ENCODE measurements at places on chromosomes 5 and 9.

- no peak for DNase-seq
These were observed 11.7 kb upstream of the EGR1 start for GRCh38 chr5:138453590-138453989.

DNA sequence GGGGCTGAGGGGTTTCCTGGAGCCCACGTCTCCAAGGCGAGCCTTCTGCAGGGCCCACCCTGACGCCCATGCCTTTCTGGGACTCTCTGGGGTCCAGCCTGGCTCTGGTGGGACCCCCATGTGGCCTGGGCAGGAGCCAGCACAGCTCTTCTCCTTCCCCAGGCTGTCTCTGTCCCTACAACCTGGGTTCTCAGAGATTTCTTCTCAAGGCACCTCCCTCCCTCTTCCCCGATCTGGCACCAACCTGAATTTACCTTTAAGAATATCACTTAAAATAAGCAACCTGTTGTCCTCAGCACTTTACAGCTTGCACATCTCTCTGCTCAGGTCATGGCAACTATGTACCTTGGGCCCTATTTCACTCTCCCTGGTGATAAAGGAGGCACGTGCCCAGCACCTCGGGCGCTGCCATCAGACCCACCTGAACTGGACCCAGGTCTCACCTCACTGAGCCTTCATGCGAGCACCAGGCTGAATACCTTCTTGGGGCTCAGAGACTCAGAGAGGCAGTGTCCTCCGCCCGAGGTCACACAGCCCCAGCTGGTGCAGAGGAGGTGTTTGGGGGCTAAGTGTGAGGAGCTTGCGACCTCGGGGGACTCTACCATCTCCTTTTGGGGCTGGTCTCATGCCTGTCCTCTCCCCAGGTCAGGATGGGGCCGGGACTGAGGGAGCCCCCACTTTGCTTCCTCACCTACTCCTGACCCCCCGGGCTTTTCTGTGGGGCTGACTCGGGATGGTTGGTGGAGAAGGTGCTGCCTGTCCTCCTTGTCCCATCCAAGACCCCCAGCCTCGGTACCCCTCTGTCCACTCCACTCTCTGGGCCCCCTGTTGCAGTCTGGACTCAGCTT is 217.7 kb downstream of the C9orf50 start:
- DNase-seq, result no peak

DNA sequence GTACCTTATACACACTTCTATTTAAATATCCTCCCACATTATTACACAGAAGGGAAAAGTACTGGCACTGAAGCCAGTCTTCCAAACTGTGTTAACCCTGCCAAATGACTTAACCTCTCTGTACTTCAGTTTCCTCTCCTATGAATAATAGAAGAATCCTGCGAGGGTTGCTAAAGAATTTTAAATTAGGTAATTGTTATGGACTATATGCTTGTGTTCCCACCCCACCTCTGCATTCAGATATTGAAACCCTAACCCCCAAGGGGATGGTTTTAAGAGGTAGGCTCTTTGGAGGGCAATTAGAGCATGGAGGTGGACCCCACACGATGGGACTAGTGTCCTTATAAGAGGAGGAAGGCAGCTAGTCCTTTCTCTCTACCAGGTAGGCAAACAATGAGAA is 72.7 kb downstream of the TTLL11 start:
- DNase-seq, result no peak

GRCh38 chr5:131509801-131510200 is 125.2 kb downstream of the RAPGEF6 start:
- no peak for DNase-seq
